ENCODE measurements at places on chromosomes 4 and X.

DNA sequence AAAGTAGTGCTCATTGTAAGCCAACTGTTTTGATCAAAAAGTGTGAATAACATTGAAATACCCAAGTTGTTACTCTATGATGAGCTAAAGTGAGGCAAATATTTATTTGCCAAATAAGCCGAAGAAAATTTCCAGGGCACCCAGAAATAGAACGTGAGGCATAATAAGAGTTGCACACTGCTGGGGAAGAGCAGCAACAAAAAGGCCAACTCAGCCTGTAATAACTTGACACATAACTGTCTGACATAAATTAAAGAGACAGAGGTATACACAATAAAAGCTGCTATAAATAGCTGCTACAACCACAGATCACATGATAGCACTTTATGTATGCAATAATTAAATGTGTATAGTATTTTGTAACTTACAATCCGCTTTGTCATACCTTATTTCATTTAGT lies 2.0 kb upstream of the ABCB7 start:
- no peak for DNase-seq

- DNase-seq, result no peak
Measured at GRCh38 chrX:10109695-10110094, 47.1 kb upstream of the CLCN4 start.

DNA sequence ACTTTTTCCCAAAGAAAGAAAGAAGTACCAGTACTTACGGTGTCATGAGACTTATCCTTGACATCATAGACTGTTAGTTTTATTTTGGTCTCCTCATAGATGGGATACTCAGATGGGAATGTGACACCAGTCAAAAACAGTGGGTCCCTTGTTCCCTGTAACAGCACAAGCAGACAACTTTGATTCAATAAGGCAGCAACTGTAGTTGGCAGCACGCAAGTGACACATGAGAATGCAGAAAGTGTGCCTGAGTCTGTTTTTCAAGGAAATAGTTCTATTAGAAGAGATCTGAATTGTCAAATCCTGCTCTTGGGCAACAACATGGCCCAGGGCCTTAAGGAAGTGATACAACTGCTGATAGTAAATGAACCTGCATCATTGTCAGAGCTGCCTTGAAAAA lies 443.2 kb downstream of the INPP4B start:
- DNase-seq, result peak; percentile 65

DNA sequence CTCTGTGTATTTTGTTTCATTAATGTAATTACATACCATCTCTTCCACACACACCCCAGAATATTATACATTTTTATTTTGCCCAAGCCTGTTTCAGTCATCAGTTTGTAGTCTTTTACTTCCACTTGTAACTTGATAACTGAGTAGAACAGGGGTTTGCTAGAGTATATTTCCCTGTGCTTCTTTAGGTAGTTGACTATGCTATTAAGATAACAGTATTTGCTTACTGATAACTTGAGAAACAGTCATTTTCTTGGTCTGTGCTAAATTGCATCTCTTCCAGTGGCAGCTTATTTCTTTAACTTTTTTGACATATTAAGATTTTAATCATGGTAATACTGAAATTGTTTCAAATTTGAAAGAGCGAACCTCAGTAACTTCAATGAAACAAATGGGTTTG lies 7.0 kb upstream of the XK start:
- DNase-seq, result no peak

DNA sequence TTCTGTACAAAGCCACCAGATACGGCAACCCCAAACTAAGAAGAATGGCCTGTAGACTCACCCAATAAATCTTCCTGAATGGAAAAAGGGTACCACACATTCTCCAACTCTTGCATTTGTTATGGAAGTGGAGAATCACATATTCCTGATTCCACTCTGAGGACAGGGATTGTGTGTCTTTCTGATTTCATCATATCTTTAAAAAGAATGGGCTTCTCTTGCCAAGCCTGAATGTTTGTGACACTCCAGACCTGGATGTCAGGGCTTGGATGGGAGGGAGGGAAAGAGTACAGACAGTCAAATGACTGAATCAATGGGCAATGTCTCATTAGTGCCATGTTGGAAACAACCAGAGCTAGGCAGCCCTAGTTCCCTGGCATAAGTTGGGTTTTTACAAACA lies 77.4 kb downstream of the PLAC1 start:
- DNase-seq, result peak; percentile 77
